ENCODE measurements at places on chromosomes 16 and 17. TPM values are rescaled to one million over a fixed set of nuclear protein-coding genes. Genes with fewer than 3 reads are reported as not detected.

The MAF gene
- total RNA-seq: 0.40 TPM

- no peak for DNase-seq
Measured at GRCh38 chr16:75263963-75264445, 12.6 kb upstream of the BCAR1 start.

The PGAP6 gene
- total RNA-seq: 81.1 TPM

DNA sequence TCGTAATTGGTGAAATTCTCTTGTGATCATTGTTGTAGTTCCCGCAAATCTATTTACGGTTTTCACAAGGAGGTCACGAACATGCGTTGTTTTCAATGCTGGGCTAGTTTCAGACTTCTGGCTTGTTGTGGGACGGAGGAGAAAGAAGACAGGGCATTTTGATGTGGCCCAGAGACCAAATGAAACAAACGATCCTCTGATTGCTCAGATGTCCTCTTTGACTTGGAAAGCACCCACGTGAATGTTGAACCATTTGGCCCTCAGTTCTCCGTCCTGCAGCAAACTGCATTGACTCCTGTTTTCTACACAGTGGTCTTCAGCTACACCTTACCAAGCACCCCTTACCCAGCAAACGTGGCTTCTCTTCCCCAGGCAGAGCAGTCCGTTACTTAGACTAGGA is 391.0 kb downstream of the WWOX start:
- DNase-seq: no peak

GRCh38 chr17:17433000-17433703 is 43.6 kb upstream of the MED9 start:
- no peak for DNase-seq

The KIFC3 gene
- total RNA-seq: 65.0 TPM

The HIGD1B gene
- total RNA-seq: not detected

- no peak for DNase-seq
Measured at GRCh38 chr17:16492613-16493530, 879 bp upstream of the LRRC75A start.

The C16orf74 gene
- total RNA-seq: 40.8 TPM

- peak; percentile 15 for DNase-seq
Measured at GRCh38 chr16:48687421-48688038, 77.5 kb upstream of the N4BP1 start.

GRCh38 chr16:66036184-66036583 is 330.3 kb upstream of the CDH5 start:
- no peak for DNase-seq

The HOXB6 gene
- 0.11 TPM for total RNA-seq

DNA sequence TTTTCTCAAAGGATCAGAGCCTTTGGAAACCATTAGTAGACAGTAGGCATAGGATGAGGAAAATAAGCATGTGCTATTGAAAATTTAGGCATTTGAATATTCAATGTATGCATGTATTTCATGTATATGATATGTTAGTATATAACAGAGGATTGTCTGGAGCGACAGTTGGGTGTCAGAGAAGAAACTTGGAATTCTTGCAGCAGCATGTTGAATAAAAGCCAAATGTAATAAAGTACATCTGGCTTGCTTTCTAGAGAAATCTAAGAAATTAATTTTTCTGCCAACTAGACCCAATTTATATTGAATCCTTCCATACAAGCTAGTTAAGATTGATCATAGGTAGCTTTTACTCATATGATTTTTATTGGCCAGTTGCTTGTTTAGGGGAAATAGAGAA is 578.8 kb downstream of the CDH11 start:
- no peak for DNase-seq

DNA sequence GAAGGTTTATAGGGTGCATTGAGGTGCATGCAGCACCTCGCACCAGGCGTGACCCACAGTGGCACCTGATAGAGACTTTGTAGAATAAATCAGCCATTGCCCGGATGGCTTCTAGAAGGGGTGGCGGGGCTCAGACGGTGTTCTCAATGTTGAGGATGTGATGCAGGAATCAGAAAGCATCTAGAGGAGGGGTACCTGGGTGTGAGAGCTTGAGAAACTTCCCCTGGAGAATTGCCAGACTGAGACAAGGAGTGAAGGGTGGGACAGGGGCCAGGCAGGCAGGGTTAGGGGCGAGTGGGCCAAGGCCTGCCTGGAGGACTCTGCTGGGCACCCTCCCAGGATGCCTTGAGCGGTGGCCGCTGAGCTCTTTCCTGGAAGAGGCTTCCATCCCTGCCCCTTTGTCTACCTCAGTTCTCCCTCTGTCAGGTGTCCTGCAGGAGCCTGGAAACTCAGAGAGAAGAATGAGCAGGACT is 9.3 kb upstream of the ADGRG1 start:
- DNase-seq: no peak

The ADAP2 gene
- total RNA-seq: 0.11 TPM

DNA sequence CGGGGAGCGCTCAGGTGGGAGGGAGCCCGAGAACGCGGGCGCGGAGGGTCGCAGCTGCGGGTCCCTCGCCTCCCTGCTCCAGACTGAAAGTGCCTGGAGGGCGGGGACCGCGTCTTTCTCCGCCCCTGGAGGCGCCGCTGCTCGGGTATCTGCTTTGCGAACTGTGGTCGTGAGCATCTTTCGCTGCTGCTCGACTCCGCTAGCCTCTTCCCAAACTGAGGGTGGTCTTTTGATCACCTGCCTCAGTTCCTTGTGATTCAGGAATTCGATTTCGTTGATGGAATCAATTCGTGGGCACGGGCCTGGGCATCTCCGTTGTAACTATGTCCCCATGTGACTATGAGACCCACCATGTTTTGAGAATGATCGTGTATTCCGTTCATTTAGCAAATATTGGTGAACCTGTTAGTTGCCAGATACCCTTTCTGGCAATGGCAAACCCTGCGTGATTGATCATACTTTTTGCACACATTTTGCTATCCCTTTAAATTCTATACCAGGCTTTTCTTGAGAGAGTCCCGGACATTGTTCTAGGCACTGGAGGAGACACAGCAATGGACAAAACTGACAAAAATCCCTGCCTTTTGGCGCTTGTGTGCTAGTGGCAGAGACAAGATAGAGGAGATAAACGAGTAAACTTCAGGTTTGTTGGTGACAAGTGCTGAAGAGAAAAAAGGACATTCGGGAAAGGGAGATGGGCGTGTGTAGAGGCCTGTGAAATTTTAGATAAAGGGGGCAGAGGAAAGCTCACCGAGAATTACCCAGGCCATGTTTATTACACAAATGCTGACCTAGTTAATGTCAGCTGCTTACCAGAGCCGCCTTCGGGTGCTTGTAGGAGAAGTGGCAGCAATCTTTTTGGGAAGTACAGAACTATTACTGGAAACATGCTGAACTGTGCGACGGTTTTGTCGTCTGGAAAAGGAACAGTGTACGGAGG is 948 bp downstream of the UTP18 start:
- DNase-seq: no peak

DNA sequence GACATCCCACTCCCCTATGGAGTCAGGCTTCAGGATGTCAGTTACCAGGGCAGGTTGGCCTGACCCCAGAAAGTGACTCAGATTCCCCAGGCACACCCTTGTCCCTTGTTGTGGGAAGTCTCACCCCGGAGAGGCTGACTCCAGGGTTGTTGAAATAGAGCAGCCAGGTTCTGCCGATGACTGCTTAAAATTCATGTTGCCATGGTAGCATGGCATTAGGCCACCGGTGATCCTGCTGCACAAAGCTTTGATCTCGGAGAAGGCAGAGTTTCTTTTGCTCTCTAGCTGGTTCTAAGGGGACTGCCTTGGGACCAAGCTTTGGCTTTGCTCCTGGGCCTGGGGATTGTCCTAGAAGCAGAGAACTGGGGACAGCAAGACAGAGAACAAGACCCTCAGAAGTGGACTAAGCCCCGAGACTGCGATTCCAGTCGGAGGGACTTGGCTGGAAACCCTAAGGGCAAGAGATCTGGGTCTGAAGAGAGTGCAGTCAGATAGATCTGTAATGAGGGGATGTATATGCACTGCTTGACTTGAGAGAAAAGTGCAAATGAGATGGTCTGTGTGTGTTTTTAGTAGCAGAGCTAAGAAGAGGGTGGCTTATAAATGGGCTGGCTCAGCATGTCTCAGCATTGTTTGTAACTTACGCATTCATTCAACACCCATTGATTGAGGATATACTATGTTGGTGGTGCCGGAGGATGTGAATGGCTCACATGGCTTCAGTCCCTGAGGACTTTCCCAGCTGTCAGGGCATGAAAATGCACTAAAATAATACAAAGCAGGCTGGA is 106.9 kb downstream of the RGS9 start:
- no peak for DNase-seq

The FAM20A gene
- not detected for total RNA-seq

DNA sequence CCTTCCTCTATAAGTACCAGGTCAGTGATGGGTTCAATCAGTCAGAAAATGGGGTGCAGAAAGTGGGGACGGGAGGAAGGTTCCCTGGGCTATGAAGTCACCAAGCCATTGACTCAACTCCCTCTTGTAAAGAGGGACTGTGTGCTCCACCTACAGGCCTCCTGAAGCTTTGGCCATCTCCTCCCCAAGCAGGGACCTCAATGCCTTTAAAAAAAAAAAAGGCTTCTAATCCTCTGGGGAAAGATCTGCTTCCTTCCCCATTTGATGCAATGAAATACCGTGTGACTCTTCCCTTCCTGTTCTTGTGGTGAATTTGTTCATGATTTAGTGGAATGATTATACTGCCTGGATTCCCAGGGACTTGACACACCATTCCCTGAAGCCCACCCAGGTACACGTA is 30.8 kb downstream of the VWA3A start:
- DNase-seq: no peak

- no peak for DNase-seq
Measured at GRCh38 chr17:7237266-7237760, 1.9 kb downstream of the PHF23 start.

- no peak for DNase-seq
Measured at GRCh38 chr17:41689497-41690299, 1.0 kb downstream of the EIF1 start.

GRCh38 chr17:34764716-34765115 is 185.3 kb downstream of the TMEM132E start:
- DNase-seq: no peak

DNA sequence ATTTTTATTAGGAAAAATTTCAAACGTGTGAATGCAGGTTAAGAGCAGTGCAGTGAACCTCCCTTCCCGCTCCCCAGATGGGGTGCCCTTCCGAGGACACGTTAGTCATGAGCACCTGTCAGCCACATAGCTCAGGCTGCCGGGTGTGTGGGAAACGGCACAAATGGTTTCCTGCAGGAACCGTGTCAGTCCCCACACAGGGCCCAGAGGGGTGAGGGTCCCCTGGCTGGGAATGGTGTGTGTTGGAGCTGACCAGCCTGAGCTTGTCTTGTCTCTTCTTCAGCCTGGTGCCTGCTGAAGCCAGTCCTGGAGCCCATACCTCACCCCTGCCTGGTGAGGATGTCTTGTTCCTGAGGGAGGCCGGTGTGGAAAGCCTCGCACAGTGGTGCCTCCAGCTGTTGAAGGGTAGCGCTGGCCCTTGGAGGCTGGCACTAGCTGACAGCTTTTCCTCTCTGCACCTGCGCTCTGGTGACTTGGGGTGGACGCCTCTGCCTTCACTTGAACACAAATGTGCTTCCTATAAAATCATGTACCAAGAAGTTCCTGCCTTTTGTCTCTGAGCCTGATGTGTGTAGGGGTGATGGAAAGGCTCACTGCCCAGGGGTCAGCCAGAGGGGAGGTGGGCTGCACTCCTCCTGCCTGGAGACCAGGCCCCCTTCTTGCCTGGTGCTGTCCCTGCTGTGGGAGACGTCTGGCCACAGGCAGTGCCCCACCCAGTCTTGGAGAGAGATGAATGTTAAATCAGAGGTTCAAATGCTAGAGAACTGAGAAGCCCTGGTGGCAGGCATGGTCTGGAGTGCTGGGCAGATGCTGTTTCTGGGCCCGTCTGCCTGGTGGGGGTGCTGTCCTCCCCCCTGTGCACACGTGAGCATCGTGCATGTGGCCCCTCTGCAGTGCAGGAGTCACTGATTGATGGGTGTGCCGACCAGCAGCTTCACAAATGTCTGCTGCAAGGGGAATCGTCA is 102.6 kb upstream of the ZNF750 start:
- DNase-seq: no peak

The ELAC2 gene
- total RNA-seq: 134 TPM

- DNase-seq: no peak
Measured at GRCh38 chr17:35094902-35095301, 24.8 kb downstream of the RAD51D start.

The CCDC154 gene
- 0.13 TPM for total RNA-seq

- peak; percentile 22 for DNase-seq
Measured at GRCh38 chr17:32912218-32912897, 15.6 kb upstream of the TMEM98 start.

The AGRP gene
- total RNA-seq: not detected

DNA sequence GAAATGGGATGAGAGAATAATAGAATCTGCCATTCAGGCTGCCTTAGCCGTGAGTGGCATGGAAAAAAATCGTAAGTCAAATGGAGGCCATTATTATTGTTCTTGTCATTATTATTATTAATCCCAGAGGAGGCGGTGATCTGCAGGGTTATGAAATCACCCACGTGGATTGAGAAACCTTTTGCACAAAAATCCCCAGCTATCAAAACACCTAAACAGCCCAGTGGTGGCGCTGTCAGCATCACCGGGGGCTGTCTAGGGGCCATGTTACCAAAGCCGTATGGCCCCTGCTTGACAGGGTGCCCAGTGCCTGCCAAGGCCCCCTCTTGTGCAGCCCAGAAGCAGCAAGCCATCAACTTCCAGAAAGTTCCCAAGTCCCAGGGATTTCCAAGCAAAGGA is 25.2 kb downstream of the CNGB1 start:
- no peak for DNase-seq

- no peak for DNase-seq
Measured at GRCh38 chr16:27106305-27106704, 39.6 kb downstream of the C16orf82 start.

GRCh38 chr16:71303938-71304337 is 14.7 kb upstream of the CMTR2 start:
- no peak for DNase-seq

DNA sequence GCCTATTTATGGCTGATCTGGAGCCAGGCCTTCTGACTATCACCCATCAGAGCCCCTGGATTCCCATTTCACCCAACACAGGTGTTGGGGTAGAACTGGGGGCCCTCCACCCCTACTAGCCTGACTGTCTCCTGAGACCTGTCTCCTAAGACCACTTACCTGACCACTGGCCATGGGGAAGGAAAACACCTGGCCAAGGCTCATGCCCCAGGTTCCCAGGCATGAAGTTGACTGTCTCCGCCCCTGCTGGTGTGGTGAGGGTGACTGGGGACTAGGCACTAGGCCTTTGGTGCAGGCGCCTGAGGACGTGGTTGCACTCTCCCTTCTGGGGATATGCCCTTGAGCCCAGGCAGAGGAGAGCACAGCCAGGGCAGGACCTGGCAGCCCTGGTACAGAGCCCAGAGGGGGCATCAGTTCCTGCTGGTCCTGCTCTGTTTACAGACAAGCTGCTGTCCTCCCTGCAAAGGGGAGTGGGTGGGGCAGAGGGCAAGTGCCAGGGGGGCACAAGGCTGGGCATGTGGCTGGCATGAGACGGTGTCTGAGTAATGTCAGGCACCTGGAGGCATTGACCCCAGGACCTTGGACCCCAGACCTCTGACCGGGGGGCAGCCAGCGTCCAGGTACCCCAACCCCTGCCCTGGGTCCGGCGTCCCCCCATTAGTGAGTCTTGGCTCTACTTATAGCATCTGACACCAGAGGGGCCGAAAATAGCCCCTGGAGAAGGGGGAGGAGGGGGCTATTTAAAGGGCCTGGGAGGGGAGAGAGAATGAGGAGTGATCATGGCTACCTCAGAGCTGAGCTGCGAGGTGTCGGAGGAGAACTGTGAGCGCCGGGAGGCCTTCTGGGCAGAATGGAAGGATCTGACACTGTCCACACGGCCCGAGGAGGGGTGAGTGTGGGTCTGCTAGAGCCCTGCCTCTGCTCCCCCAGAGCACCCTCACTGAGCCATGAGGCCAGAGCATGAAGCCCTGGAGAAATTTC is at the start of gene TCAP:
Gene TCAP, plus strand, starts transcription at position 769 of the 981 bp plus-strand sequence. Its CDS starts 11 bp downstream, at position 780.
- DNase-seq: no peak

- no peak for DNase-seq
Measured at GRCh38 chr16:23497543-23497868, 12.8 kb downstream of the GGA2 start.

The GDPD1 gene
- total RNA-seq: 3.2 TPM
